ENCODE measurements at places on chromosomes 11 and 22. TPM values are rescaled to one million over a fixed set of nuclear protein-coding genes. Genes with fewer than 3 reads are reported as not detected.

SCT gene
- total RNA-seq = not detected

NPAS4 gene
- 0.83 TPM for total RNA-seq

MS4A6A gene
- total RNA-seq = not detected

LTO1 gene
- 26.1 TPM for total RNA-seq

RPS6KA4 gene
- 29.4 TPM for total RNA-seq

CCDC15 gene
- 4.7 TPM for total RNA-seq

PAX6 gene
- total RNA-seq = 115 TPM

CD3E gene
- 1.2 TPM for total RNA-seq

H19 gene
- 4.3 TPM for total RNA-seq

CCDC89 gene
- 3.0 TPM for total RNA-seq

NXPE2 gene
- not detected for total RNA-seq

OR5A1 gene
- not detected for total RNA-seq

CELSR1 gene
- total RNA-seq = 7.1 TPM

TRIM48 gene
- total RNA-seq = not detected

PICK1 gene
- 22.0 TPM for total RNA-seq

PRR33 gene
- total RNA-seq = 0.18 TPM

BATF2 gene
- total RNA-seq = 14.6 TPM

KCNE3 gene
- total RNA-seq = 3.0 TPM

BRSK2 gene
- total RNA-seq = 31.5 TPM

AP5B1 gene
- 2.7 TPM for total RNA-seq

SCUBE2 gene
- total RNA-seq = 6.0 TPM

CRYBB2 gene
- total RNA-seq = 0.44 TPM

FGF19 gene
- total RNA-seq = 0.41 TPM

TRIM51 gene
- not detected for total RNA-seq

SLC1A2 gene
- 0.60 TPM for total RNA-seq

PEX16 gene
- 24.3 TPM for total RNA-seq

NLRX1 gene
- total RNA-seq = 2.5 TPM

OR56B4 gene
- not detected for total RNA-seq

CFAP300 gene
- total RNA-seq = 1.5 TPM

PHETA2 gene
- total RNA-seq = 0.81 TPM

ASPHD2 gene
- 2.1 TPM for total RNA-seq

DUSP8 gene
- total RNA-seq = 8.6 TPM

OR52A5 gene
- total RNA-seq = 0.15 TPM

IGSF22 gene
- 1.1 TPM for total RNA-seq

PDGFD gene
- 0.43 TPM for total RNA-seq

CCDC134 gene
- 7.0 TPM for total RNA-seq

All from motor neuron (in vitro differentiated cells).